NCI-H1694 (cell line): ENCODE measurements at places on chromosomes 1 and 21.
A peak's percentile ranks its signal among the peaks of the same experiment; 100 is the strongest.

DNA sequence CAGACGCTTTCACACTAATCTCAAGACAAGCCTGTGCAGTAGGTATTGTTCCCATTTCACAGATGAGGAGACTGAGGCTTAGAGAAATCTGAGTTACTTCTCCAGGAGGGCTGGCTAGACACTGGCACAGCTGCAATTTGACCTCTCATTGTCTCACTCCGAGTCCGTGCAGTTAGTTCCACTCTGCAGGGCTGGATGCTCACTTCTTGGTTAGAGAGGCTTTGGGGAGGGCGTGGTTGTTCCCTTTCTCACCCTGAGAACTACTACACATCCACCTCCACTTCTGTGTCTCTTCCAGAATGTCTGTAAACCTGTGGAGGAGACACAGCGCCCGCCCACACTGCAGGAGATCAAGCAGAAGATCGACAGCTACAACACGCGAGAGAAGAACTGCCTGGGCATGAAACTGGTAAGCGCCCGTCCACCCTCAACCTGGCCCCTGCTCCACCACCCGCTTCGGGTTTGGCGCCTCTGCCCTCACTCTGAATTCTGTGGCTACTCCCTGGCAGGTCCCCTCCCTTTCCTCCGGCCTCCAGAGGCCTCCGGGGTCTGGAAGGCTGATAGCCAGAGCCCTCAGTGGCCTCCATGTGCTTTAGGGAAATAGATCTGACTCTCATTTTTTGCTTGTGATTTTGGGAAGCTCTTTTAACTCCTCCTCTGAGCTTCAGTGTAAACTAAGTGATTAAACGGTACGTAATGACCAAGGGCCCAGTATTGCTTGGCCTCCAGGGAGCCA is 29.1 kb downstream of the EIF2D start:
- DNase-seq: no peak

- DNase-seq: no peak
Observed at GRCh38 chr1:232991238-232991637, 40.8 kb downstream of the NTPCR start.

DNA sequence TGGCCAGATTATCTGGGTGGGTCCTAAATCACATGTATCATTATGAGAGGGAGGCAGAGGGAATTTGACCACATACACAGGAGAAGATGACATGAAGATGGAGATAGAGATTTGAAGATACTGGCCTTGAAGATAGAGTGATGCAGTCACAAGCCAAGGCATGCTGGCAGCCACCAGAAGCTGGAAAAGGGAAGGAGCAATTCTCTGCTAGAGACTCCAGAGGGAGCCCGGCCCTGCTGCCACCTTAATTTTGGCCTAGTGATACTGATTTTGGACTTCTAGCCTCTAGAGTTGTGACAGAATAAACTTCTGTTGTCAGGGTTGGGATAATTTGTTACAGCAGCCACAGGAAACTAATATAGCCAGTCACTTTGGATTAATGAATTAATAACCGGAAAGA is 2.2 kb upstream of the PRDM2 start:
- DNase-seq: no peak

- no peak for DNase-seq
Observed at GRCh38 chr1:41009466-41009865, 12.1 kb downstream of the SLFNL1 start.

GRCh38 chr1:44826375-44827196 is 16.5 kb downstream of the PTCH2 start:
- no peak for DNase-seq

DNA sequence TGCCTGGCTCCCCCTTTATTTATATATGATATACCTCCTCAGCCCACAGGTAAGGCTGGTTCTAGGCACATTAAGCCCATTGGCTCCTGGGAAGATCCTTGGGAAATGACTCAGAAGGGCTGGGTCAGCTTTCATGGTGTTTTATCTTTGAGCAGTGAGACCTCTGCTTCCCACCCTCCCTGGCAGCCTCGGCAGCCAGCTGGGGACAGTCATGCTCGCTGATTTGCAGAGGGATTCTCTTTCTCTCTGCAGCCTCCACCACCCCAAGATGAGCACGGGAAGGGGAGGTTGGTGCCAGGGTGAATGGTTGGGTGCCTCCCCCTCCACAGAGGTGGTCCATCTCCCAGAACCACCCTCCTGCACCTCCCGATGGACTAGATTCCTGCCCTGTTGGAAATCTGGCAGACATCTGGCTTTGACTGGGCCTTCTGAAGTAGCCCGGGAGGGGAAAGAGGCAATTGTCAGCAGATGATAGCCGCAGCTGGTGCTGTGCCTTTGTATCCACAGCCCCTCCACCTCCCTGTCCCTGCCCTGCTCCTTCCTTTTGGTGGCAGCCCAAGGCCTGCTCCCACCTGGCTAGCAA is 24.6 kb downstream of the IER5 start:
- DNase-seq: peak; percentile 23

GRCh38 chr1:19400875-19401534 is 84.3 kb downstream of the CAPZB start:
- no peak for DNase-seq

DNA sequence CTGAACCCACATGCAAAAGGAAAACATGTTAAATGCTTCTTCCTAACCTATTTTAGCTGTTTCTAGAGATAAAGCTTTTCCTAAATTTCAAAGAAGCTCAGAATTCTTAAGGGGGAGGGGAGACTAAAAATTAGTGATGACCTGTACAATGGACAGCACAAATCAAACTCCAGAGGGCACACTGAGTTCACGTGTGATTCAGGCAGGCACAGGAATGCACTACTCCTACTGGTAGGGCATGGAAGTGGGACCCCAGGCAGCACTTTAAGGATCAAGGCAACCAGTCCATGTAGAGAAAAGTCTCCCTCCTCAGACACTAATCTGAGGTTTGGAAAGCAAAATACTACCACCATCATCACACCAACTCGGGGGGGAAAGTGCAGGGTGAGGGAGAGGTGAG is 31.3 kb upstream of the CLCA4 start:
- DNase-seq: no peak

DNA sequence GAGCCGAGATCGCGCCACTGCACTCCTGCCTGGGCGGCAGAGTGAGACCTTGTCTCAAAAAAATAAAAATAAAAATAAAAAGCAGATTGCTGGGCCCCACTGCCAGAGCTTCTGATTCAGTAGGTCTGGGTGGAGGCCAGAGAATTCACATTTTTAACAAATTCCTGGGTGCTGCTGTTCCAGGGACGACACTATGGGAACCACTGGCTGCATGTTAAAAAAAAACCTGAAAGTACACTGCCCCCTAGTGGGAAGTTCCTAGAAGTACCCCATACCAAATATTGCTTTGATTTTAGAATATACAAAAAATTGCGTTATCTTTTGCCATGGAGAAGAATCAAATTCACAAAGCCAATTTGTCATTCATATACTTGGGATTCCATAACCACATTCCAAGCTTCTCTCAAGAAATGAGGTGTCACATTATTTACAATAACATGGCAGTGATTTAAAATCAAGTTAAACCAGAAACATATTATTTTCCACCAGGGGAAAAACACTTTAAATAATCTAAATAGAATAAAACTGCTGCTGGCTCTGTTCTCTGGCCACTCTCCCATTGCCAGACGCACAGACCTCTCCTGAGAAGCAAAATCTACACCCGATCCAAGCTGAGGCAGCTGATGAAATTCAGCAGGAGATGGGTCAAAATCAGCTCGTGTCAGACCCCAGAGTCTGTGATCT is 27.4 kb downstream of the SYF2 start:
- peak; percentile 46 for DNase-seq

GRCh38 chr1:229596925-229597699 is 28.8 kb downstream of the TAF5L start:
- DNase-seq: no peak

GRCh38 chr1:27042670-27043069 is 30.0 kb upstream of the TENT5B start:
- no peak for DNase-seq

- DNase-seq: no peak
Observed at GRCh38 chr1:47971385-47972160, 25.6 kb downstream of the TRABD2B start.

- no peak for DNase-seq
Observed at GRCh38 chr1:160118928-160119327, 3.4 kb downstream of the ATP1A2 start.
